Activated CD4-positive, alpha-beta T cell treated with anti-CD3 and anti-CD28 coated beads for 36 hours (primary cell): ENCODE measurements at places on chromosomes 5 and 9. TPM values are rescaled to one million over a fixed set of nuclear protein-coding genes. Genes with fewer than 3 reads are reported as not detected.

Gene CTSV
- total RNA-seq, result 0.74 TPM

- H3K27me3 ChIP-seq, result peaks cover 5% of the 10 kb centered on the region
- no peak overlapping the region for H3K27ac ChIP-seq
- H3K36me3 ChIP-seq, result no peaks in the 10 kb centered on the region
- no peak overlapping the region for H3K4me3 ChIP-seq
- no peak for DNase-seq
Measured at GRCh38 chr9:101097210-101097609, 68.7 kb downstream of the PLPPR1 start.

DNA sequence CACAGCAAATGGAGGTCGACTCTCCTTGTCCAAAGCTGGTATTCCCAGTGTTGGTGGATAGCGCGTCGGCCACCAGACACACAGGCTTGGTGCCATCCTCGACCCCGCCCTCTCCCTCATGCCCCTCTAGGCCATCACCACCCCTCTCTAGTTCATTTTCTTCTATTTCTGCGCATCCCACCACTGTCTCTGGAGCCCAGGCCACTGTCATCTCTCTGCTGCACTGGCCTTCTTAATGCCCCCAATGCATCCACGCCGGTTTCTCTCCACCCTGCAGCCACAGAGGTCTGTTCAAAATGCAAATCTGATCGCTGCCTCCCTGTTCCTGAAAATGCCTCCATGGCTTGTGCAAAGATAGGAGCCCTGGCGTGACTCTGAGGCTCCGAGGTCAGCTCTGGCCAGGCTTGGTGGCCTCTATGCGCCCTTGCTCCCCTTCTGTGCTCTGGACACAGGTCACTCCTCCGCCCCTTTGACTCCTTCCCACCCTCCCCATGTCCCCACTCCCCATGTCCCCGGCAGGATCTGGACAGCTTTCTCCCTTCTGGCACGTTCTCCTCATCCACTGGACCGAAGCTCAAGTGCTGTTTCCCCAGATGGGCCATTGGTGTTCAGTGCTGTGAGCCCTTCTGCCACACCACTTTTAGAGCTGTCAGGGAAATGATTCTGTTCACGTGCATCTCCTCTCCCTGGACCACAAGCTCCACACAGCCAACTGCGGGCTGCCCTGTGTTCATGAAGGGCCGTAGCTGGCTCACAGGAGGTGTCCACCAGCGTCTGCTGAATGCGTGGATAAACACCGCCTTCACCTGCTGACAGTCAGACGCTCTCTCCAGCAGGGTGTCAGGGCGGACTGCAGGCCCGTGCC lies 59.5 kb upstream of the RNF130 start:
- peaks cover 7% of the 10 kb centered on the region for H3K27me3 ChIP-seq
- no peak overlapping the region for H3K27ac ChIP-seq
- no peak for DNase-seq
- no peaks in the 10 kb centered on the region for H3K36me3 ChIP-seq
- peaks cover 9% of the 10 kb centered on the region for H3K4me1 ChIP-seq
- no peak overlapping the region for H3K4me3 ChIP-seq

Gene WDR31
- total RNA-seq, result 2.1 TPM

Gene TLX3
- not detected for total RNA-seq

DNA sequence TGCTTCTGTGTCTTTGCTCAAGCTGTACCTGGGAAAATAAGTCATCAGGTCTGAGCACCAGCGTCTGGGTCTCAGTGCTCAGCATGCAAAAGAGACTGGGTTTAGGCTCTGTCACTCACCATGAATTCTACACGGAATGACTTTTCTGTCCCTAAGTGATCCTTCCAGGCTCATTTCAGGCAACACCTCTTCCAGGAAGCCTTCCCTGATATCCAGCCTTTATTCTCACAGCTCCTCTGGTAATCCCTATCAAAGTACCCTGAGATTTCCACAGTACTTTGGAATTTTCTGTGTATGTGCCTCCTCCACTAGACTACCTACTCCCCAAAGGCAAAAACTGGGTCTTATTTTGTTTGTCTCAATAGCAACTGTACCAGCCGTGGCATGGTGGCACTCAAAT lies 92.7 kb upstream of the BOD1 start:
- no peak for DNase-seq
- H3K4me1 ChIP-seq, result no peaks in the 10 kb centered on the region
- no peak overlapping the region for H3K4me3 ChIP-seq
- H3K36me3 ChIP-seq, result no peaks in the 10 kb centered on the region
- no peak overlapping the region for H3K27ac ChIP-seq

DNA sequence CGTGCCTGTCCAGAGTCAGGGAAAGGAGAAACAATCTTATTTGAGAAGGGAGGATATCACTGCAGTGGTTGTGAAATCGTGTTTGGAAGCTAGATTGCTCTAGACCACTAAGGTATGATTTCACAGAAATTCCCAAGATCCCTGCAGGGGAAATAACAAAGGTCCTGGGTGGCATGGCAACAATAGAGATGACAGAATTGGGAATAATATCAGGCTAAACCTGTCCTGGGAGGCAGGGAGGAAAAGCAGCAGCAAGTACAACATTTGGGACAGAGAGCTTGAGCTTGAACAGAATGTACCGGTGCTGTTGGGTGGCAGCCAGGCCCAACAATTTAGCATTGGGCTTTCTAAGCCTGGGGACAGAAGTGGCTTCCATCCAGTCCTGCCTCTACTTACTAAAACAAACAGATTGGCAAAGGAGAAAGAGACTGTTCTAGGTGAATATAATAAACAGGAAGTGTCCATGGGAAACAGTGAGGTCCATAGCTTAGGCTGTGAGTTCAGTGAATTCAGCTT lies 17.0 kb upstream of the ARHGAP26 start:
- no peak for DNase-seq
- peaks cover 21% of the 10 kb centered on the region for H3K4me1 ChIP-seq
- H3K27ac ChIP-seq, result no peak overlapping the region
- no peaks in the 10 kb centered on the region for H3K36me3 ChIP-seq
- no peak overlapping the region for H3K4me3 ChIP-seq

Gene CNTNAP3
- total RNA-seq, result not detected

GRCh38 chr5:149878371-149878770 lies 66.2 kb downstream of the PDE6A start:
- H3K27ac ChIP-seq, result no peak overlapping the region
- peaks cover 7% of the 10 kb centered on the region for H3K27me3 ChIP-seq
- H3K4me1 ChIP-seq, result no peaks in the 10 kb centered on the region
- no peaks in the 10 kb centered on the region for H3K36me3 ChIP-seq
- DNase-seq, result no peak

GRCh38 chr9:98886691-98887229 lies 56.9 kb upstream of the COL15A1 start:
- H3K36me3 ChIP-seq, result no peaks in the 10 kb centered on the region
- no peaks in the 10 kb centered on the region for H3K4me1 ChIP-seq
- no peak overlapping the region for H3K4me3 ChIP-seq

Gene DOCK2
- total RNA-seq, result 189 TPM

Gene GARIN3
- total RNA-seq, result 0.82 TPM

- H3K4me3 ChIP-seq, result no peak overlapping the region
- H3K4me1 ChIP-seq, result no peaks in the 10 kb centered on the region
- no peak for DNase-seq
- no peaks in the 10 kb centered on the region for H3K27me3 ChIP-seq
- H3K36me3 ChIP-seq, result no peaks in the 10 kb centered on the region
Measured at GRCh38 chr5:109313127-109313526, 96.6 kb downstream of the PJA2 start.

DNA sequence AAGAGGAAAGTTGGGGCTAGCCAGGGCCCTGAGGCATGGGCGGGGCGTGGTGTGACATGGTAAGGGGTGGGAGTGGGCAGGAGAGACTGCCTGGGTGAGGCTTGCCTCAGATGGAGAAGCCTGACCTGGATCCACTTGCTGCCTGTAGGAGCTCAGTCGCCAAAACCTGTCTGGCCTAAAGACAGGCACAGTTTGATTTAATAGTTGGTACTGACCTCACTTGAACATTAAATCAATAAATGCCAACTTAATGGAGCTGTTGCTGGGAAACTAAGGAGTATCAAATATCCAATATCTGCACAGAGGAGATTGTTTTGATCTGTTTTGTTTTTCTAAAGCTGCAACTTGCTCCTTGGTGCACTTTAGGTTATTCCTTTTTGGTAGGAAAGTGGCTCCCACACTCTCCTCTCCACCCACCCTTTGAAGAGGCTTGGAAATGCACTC lies 86.4 kb downstream of the RCL1 start:
- H3K4me1 ChIP-seq, result no peaks in the 10 kb centered on the region
- no peak overlapping the region for H3K27ac ChIP-seq
- peaks cover 12% of the 10 kb centered on the region for H3K36me3 ChIP-seq
- no peaks in the 10 kb centered on the region for H3K27me3 ChIP-seq
- no peak for DNase-seq

- DNase-seq, result peak; percentile 91
- peaks cover 91% of the 10 kb centered on the region for H3K4me1 ChIP-seq
Measured at GRCh38 chr5:111254613-111255012, 30.4 kb downstream of the CAMK4 start.

DNA sequence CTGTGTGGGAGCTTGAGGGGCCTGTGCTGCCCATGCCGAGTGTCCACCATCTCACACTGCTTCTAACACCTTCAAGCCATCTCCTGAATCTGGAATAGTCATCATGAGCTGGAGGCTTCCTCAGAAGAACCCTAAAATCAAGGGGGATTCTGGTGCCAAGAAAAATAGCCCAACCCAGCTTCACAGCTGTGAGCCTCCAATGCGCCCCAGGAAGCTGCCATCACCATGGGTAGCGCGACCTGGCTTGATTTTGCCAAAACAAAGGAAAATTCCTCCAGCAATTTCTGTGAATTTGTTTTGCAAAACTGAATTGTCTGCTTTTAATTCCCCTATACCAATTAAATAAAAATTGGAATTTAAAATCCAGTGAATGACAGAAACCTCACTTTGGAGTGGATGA lies 6.2 kb upstream of the TIFAB start:
- no peaks in the 10 kb centered on the region for H3K36me3 ChIP-seq
- H3K4me1 ChIP-seq, result no peaks in the 10 kb centered on the region
- H3K27me3 ChIP-seq, result peaks cover 13% of the 10 kb centered on the region
- DNase-seq, result no peak

GRCh38 chr9:127130661-127131538 lies 8.5 kb upstream of the ANGPTL2 start:
- DNase-seq, result no peak
- H3K4me3 ChIP-seq, result no peak overlapping the region
- no peak overlapping the region for H3K27ac ChIP-seq

GRCh38 chr5:1804001-1804690 lies 2.9 kb downstream of the NDUFS6 start:
- no peak for DNase-seq
- H3K27me3 ChIP-seq, result no peaks in the 10 kb centered on the region
- no peak overlapping the region for H3K4me3 ChIP-seq
- H3K4me1 ChIP-seq, result peaks cover 34% of the 10 kb centered on the region

Gene BSPRY
- total RNA-seq, result 5.7 TPM

- no peaks in the 10 kb centered on the region for H3K27me3 ChIP-seq
- H3K27ac ChIP-seq, result no peak overlapping the region
- no peak overlapping the region for H3K4me3 ChIP-seq
- DNase-seq, result no peak
- H3K4me1 ChIP-seq, result no peaks in the 10 kb centered on the region
Measured at GRCh38 chr5:160133071-160133917, 14.0 kb upstream of the PWWP2A start.

Gene FBXL7
- not detected for total RNA-seq

DNA sequence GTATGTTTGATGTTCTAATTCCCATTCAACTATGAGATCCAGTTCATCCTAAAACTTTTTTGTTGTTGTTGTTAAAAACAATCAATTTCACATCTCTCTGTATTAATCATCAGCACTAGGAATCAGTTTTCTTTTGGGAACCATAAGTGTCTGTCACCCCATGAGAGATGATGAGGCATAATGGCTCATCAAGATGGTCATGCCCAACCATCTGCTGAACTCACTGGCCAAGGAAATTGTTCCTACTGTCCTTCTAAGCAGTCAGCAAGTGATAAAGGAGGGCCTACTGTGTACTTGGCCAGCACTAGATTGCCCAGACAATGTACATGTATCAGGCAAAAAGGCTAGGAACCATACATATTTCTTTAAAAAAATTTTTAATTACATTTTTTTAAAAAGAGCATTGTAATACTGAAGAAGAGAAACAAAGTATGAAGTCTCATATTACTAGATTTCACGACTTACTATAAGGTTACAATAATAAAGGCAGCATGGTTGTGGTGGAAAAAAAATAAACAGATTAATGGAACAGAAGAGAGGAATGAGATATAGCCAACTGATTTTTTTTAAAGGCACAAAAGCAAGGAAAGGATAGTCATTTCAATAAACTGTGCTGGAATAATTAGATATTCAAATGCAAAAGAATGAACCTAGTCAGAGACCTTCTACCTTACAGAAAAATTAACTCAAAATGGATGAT lies 458.3 kb downstream of the SPOCK1 start:
- H3K4me1 ChIP-seq, result no peaks in the 10 kb centered on the region
- H3K27me3 ChIP-seq, result no peaks in the 10 kb centered on the region
- H3K4me3 ChIP-seq, result no peak overlapping the region
- no peak overlapping the region for H3K27ac ChIP-seq

GRCh38 chr5:1558944-1559343 lies 35.2 kb upstream of the LPCAT1 start:
- DNase-seq, result peak; percentile 18
- no peak overlapping the region for H3K27ac ChIP-seq
- no peak overlapping the region for H3K4me3 ChIP-seq
- H3K27me3 ChIP-seq, result peaks cover 8% of the 10 kb centered on the region
- H3K36me3 ChIP-seq, result no peaks in the 10 kb centered on the region

DNA sequence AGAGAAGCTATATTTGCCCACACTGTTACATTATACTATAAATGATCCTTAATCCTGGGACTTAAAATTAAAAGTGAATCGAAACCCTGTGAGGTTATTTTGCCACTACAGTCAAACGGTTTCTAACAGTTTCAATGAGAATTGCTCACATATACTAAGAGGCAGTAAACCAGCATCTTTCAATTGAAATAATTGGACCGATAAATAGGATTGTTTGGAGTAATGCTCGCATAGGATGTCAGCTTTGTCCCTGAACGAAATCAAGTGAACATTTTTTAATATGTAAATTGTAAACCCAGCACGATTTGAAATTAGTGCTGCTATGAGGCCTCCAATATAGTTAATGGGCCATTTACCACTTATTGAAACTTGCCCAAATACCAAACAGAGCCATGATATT lies 60.5 kb downstream of the ELAVL2 start:
- H3K27ac ChIP-seq, result no peak overlapping the region
- DNase-seq, result no peak
- no peaks in the 10 kb centered on the region for H3K36me3 ChIP-seq
- no peaks in the 10 kb centered on the region for H3K27me3 ChIP-seq
- H3K4me3 ChIP-seq, result no peak overlapping the region

GRCh38 chr5:179462040-179462439 lies 88.3 kb upstream of the RUFY1 start:
- DNase-seq, result no peak
- H3K4me3 ChIP-seq, result no peak overlapping the region
- no peaks in the 10 kb centered on the region for H3K36me3 ChIP-seq
- no peaks in the 10 kb centered on the region for H3K27me3 ChIP-seq

DNA sequence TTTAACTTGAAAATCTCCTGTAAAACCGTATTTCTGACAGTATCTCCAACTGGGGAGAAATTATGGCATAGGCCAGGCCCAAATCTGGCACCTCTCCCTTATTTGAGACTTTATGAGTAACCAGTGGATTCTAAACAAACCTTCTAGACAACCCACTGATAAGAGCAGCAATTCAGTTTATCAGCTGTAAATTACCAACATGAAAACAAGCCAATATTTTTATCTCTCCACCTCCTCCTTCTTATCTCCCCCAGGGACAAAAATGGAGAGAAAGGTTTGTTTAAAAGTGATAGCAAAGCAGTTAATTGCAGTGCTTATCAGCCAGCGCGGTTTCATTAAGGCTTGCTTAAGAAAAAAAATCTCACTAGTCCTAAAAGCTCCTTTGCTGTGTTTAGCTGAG lies 53.8 kb downstream of the KCNV2 start:
- peaks cover 72% of the 10 kb centered on the region for H3K36me3 ChIP-seq
- no peak overlapping the region for H3K4me3 ChIP-seq
- DNase-seq, result no peak
- no peaks in the 10 kb centered on the region for H3K27me3 ChIP-seq
- peak overlapping the region; percentile 43 for H3K27ac ChIP-seq
- H3K4me1 ChIP-seq, result peaks cover 4% of the 10 kb centered on the region
